ENCODE measurements at places on chromosomes 7 and 10.
A peak's percentile ranks its signal among the peaks of the same experiment; 100 is the strongest.

GRCh38 chr7:79182283-79182682 is 271.2 kb downstream of the MAGI2 start:
- peak; percentile 71 for DNase-seq

DNA sequence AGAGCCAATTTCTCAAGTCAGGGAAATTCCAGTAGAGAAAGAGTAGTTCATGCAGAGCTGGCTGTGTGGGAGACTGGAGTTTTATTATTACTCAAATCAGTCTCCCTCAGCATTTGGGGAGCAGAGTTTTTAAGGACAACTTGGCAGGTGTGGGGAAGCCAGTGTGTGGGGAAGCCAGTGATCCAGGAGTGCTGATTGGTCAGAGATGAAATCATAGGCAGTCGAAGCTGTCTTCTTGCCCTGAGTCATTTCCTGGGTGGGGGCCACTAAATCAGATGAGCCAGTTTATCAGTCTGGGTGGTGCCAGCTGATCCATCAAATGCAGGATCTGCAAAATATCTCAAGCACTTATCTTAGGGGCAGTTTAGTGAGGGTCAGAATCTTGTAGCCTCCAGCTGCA is 194.6 kb upstream of the NRG3 start:
- DNase-seq, result no peak

DNA sequence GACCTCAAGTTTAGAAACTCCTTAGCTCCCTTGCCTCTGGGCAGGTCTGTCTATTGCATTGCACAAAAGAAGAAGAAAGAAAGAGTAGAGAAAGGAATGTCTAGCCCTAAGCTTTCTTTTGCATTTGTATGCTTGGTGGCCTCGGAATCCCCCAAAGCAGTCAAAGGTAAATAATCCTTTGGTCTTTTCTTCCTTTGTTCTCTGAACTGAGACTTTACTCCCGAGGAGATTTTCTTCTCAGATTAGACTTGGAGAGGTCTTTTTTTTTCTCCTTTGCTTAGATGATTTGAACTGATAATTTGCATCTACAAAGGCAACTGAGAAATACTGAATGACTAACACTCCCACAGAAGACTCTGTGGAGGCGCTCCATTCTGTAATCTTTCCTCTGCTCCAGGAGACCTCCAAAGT is 93.2 kb downstream of the AKR1D1 start:
- DNase-seq, result no peak

- DNase-seq, result no peak
Observed at GRCh38 chr7:127741764-127742375, 89.9 kb downstream of the SND1 start.

- DNase-seq, result no peak
Observed at GRCh38 chr10:132793213-132793612, 7.3 kb upstream of the NKX6-2 start.

- DNase-seq, result no peak
Observed at GRCh38 chr10:75825235-75825634, 393.8 kb downstream of the LRMDA start.

DNA sequence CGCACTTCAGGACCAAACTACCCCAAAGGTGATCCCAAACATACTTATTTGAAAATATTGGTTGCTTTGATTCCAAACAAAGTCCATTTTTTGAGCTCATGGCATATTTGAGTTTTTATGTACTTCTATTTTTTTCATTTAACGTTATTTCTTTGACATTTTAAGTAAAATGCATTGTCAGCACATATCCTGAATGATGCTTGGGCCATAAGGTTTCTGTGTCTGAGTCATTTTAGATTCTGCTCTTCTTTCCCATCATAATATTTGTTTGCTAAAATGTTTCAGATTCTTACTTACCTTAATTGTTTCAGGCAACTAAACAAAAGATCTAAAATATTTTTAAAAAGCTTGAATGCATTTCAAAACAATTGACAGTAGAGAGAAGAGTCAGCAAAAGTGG is 998.2 kb downstream of the REEP3 start:
- DNase-seq, result no peak

- DNase-seq, result no peak
Observed at GRCh38 chr7:88090671-88091070, 129.2 kb downstream of the SRI start.

GRCh38 chr7:88095-88926 is 104.1 kb upstream of the FAM20C start:
- DNase-seq, result no peak

- DNase-seq, result peak; percentile 57
Observed at GRCh38 chr7:55179931-55180682, 161.3 kb downstream of the EGFR start.

GRCh38 chr10:122140461-122140902 is 130.6 kb upstream of the BTBD16 start:
- peak; percentile 79 for DNase-seq

DNA sequence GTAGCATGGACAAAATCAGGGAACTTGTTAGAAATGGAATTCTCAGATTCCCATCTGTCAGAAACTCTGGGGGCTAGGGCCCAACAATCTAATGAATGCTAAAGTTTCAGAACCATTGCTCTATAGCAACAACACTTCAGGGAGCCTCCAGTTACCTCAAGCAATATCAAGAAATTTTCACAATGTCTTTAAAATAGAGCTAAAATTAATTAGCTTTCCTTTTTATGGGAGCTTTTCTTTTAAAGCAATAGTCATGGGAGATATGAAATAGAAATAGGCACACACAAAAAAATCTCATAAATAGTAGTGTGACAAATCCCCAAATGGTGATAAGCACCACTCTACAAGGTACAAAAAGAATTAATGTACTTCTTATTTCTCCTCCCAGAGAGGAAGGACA is 80.9 kb downstream of the AASS start:
- no peak for DNase-seq

DNA sequence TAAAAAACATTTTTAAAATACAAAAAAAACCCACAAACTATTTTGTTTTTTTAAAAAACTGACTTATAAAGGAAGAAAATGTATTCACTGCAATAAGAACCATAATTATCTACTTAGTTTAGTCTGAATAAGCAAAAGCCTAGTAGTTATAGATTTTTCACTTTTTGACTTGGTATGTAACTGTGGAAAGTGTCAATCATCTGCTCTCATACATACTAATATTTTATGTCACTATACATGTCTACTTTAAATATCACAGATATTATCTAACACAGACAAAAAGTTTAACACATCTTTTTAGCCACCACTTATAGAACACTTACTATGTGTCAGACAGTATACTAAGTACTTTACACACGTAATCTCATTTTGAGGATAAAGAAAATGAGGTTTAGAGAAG is 3.2 kb upstream of the JMJD1C start:
- DNase-seq, result no peak

DNA sequence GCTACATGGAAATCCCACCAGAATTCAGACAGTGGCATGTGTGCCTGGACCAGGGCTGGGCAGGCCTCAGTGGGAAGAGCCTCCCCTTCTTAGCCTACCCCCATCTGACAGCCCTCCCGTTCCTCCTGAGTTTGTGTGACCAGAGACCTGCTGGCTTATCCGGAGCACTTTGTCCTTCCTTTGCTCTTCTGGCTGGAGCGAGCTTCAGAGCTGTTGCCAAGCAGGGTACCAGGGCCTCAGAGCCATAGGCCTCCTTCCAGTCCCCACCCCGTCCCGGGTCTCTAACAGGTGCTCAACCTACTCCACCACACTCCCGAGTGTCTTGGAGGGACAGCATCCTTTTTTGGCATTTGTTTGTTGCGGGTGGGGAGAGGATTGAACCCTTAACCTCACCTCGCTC is 26.5 kb upstream of the TRIM8 start:
- DNase-seq, result no peak

- no peak for DNase-seq
Observed at GRCh38 chr10:5645944-5646617, 20.3 kb downstream of the ASB13 start.

DNA sequence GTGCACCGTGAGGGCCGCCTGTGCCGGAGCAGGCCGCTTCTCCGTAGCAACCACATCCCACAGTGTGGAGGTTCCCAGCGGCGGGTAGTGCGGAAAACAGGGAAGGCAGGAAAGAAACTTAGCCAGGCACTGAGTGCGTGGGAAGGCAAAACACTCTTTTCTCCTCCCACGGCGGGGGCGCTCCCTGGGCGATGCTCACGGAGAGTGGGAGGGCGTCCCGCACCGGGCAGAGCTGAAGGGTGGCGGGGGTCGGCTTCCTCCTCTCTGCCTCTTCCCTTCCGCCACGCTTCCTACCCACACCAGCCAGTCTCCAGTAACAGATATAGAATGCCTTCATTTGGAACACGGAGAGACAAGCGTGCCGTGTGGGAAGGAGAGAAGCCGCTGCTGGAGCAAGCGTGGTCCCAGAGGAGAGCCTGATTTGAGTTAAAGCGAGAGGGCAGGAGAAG is 252.5 kb downstream of the PAXIP1 start:
- DNase-seq, result no peak

DNA sequence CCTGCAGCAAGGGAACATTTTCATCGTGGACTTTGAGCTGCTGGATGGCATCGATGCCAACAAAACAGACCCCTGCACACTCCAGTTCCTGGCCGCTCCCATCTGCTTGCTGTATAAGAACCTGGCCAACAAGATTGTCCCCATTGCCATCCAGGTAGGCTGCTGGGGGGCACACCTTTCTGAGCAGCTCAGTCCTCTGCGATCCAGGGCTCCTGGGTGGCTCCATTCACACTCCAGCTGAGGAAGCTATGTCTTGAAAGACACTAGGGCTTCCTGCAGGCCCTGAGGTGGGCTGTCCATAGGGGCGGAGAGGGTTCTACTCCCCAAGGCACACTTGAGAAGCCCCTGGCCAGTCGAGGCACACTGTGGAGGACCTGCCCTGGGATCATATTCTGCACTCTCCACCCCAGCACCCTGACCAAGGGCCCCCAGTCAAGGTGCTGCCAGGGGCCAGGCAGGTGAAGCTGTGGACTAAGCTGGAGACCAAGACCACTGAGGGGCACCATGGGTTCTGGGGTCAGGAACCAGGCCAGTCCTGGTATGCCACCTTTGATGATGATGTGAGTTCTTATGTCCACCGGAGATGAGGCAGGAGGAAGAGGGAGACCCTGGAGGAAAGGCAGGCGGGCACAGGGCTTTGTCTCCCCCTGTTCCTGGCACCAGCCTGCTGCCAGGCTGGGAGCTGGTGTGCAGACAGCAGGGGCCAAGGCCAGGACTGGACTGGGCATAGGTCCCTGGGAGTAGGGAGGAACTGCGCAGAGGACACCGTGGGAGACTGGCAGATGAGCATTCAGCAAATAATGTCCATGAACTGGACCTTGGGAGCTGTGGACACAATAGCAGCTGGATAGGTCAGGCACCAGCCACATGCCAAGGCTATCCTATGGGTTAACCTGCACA is 54.8 kb downstream of the ALOX5 start:
- no peak for DNase-seq

GRCh38 chr7:95863623-95864022 is 91.3 kb downstream of the DYNC1I1 start:
- DNase-seq, result peak; percentile 4

DNA sequence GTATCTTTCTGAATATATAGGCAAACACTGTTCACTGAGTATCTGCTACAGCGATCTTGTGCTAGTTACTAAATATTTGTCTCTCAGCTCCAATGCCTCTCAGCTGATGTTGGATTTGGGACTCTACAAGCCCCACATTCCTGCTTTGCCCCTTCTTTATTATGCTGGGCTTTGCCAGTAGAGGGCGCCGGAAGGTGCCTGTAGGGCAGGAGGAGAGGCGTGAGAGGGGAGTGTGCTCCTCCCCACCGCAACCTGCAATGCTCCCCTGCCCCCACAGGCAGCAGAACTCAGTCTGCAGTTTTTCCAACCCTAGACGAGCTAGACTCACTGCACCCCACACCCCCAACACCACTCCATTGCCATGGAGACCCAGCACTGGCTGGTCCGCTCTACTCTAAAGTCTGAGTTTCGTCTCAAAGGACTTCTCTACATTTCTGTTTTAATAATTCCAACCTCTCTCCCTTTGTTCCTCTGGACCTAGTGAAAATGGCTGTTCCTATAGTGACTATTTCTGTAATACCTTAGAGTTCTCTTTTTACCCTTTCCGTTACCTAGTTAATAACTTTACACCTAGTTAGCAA is 337.6 kb downstream of the CCSER2 start:
- DNase-seq, result no peak

DNA sequence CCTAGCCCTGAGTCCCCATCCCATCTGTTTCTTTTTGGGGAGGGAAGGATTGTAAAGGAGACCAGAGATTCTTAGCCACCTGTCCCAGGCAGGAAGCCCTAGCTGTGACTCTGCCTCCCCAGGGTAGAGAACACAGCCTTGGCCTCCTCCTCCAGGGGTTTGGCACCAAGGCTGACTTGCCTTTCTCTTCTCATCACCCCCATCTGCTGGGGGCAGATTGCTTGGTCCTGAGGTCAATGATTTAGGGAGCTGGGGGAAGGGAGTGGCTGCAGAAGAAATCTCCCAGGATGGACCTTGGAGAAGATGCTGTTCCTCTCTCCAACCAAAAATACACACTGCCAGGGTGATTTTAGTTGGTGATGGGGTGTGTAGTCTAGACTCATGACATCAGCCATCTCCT is 2.6 kb upstream of the MNX1 start:
- DNase-seq, result no peak

DNA sequence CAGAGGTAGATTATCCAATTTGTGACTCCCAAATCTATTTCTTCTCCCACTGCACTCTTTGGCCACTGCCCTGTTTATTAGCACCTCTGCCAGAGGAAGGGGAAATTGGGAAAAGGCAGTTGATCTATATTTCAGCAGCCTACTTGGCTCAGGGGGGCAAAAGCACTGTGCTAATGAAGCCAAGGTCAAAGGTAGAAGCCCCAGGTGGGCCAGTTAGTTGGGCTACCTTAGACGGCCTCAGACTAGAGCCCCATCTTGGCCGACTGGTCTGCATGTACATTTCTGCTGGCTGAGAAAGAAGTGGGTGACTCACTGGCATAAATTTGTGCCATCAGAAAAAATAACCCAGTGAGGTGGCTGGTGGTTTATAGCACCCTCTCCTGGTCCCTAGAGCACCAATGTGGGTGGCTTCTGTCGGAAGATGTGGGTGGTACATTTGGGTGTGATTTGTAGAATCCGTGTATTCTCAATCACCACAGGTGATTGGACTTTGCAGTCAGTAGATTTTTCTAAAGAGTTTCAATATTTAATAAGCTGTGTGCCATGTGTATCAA is 293.3 kb upstream of the MKI67 start:
- DNase-seq, result no peak

- DNase-seq, result no peak
Observed at GRCh38 chr7:38664972-38665371, 33.8 kb upstream of the AMPH start.

DNA sequence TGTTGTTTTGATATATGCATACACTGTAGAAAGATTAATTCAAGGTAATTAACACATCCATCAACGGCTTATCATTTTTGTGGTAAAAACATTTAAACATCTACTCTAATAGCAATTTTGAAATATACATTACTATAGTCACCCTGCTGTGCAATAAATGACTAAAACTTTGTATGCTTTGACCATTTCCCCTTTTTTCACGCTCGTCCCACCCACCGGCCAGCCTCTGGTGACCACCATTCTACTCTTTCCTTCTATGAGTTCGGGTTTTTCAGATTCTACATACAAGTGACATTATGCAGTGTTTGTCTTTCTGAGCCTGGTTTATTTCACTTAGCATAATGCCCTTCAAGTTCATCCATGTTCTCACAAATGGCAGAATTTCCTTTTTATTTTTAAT is 21.3 kb downstream of the CYCS start:
- no peak for DNase-seq

GRCh38 chr10:22554461-22555182 is 159.8 kb downstream of the PIP4K2A start:
- DNase-seq, result peak; percentile 41
